ENCODE measurements at places on chromosomes 4 and X.

GRCh38 chr4:22500831-22501714 is 14.8 kb downstream of the ADGRA3 start:
- DNase-seq: no peak

- no peak for DNase-seq
Measured at GRCh38 chrX:7269991-7270390, 122.0 kb upstream of the PUDP start.

DNA sequence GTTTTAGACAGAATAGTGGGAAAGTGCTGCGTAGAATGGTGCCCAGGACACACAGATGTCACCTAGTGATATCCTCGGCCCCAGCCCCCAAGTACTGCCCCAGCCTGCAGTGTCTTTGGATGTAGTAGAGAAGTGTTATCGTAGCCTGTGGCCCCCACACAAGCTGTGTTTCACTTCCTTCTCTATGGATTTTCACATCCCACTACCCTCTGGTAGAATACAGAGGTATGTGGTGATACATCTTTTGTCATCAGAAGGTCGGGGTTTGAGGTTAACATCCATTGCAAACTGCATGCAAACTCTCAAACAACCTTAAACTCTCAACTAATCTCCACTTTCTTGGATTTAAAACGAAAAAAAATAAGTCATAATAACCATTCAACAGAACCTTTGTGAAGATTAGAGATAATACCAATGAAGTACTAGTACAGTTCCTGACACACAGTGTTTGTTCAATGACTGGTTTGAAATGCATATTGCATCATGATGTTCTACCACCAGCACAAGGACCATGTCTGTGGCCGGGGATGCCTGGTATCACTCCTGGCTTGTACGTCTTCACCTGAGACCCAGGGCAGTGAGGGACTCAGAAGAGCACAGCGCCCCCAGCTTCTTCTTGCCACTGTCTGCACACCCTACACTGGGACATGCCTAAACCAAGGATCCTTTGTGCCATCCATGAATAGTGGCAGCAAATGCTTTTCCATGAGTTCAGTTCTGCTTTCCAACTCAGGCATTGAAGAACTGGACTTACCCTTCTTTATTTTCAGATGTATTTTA is 267.3 kb downstream of the DCTD start:
- no peak for DNase-seq

- DNase-seq: no peak
Measured at GRCh38 chr4:145533001-145533400, 51.3 kb downstream of the SMAD1 start.

DNA sequence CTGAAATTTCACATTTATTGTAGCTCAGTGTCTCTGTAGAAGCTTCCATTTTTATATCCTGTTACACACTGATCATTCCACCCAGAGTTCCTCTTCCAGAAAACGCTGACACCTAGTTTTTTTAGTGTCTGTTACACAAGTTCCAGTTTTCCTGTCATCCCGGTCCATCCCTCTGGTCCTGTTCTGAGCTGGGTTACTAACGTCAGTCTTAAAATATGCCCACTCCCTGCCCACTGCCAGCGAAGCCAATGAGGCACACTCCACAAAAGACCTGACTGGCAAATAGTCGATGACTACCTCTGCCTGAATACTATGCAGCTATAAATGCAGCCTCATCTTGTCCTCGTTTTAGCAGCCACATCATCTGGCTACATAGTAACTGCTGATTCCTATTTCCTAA is 30.9 kb upstream of the DDX3X start:
- DNase-seq: no peak

DNA sequence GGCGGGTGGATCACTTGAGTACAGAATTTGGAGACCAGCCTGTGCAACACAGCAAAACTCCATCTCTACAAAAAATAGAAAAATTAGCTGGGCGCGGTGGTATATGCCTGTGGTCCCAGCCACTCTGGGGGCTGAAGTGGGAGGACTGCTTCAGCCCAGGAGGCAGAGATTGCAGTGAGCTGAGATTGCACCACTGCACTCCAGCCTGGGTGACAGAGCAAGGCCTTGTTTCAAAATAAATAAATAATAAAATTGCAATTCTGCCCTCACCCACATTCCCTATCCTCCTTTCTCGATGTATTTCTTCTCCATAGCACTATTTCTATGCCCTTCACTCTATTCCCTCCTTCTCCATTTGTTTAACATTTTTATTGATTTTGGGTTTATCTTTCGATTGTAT is 8.7 kb upstream of the SLAIN2 start:
- no peak for DNase-seq

DNA sequence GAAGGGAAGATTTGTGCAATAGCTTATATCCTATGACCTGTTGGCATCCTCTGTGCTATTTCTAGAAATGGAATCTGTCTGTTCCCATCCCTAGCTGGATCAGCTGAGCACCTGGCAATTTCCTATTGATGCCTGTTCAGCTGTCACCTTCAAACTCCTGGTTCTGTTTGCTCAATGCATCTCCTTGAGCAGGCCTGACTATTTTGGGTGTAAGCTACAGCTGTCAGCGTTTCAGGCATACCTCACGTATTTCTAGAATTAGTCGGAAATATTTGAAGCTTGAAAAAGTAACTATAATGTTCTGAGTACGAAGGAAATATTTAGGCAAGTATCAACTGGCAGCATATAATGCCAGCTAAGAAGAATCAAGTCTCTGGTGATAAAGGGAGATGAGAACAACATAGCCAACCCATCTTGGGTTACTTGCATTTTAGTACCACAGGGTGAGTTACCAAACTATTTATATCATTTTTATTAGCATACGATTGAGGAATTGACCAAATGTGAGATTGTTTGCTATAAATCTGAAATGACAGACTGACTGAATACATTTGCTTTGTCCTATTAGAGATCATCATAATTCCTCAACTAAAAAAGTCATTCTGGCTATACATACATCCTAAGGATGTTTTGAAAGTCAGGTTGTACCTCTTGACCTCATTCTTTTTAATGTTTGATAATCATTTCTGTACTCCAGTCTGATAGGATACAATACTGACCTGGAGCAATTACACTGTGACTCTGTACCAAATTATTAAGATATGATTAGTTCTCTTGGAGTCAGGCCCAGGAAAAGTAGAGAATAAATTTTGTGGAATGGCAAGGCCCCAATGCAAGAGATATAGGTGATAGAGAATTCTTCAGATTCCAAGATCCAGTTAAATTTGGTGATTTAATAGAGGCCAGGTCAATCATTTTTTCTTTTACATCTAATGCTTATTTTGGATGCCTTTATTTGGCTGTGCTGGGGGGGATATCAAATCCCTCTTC is 36.4 kb upstream of the PLAC1 start:
- DNase-seq: no peak

- no peak for DNase-seq
Measured at GRCh38 chr4:79413886-79414285, 5.9 kb upstream of the GK2 start.

DNA sequence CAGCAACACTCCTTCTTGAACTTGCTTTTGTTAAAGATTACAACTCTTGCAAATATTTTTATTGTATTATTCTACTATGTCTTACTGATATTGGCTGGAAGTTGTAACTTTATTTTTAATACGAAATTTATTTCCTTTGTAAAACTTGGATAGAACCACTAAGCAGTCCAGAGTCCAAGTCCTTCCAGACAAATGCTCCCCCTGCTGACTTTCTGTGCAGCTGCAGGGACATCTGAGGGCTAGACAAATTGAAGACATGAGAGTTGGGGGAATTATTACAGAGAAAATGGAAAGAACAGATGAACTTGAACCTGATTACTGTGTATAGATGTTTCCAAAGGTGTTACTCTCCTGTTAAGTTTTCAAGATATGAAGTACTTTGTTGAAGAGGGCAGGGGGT is 238.8 kb downstream of the GRIA3 start:
- DNase-seq: peak; percentile 31

DNA sequence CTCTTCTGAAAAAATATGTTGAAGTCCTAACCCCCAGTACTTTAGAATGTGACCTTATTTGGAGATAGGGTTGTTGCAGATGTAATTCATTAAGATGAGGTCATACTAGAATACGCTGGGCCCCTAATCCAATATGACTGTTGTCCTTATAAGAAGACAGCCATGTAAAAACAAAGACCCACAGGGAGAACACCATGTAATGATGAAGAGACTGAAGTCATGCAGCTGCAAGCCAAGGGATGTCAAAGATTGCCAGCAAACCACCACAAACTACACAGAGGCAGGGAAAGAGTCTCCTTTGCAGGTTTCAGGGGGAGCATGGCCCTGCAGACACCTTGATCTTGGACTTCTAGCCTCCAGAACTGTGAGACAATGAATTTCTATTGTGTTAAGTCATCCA is 37.4 kb downstream of the CXorf58 start:
- DNase-seq: no peak

GRCh38 chr4:53186714-53187358 is 179.0 kb downstream of the SCFD2 start:
- no peak for DNase-seq

DNA sequence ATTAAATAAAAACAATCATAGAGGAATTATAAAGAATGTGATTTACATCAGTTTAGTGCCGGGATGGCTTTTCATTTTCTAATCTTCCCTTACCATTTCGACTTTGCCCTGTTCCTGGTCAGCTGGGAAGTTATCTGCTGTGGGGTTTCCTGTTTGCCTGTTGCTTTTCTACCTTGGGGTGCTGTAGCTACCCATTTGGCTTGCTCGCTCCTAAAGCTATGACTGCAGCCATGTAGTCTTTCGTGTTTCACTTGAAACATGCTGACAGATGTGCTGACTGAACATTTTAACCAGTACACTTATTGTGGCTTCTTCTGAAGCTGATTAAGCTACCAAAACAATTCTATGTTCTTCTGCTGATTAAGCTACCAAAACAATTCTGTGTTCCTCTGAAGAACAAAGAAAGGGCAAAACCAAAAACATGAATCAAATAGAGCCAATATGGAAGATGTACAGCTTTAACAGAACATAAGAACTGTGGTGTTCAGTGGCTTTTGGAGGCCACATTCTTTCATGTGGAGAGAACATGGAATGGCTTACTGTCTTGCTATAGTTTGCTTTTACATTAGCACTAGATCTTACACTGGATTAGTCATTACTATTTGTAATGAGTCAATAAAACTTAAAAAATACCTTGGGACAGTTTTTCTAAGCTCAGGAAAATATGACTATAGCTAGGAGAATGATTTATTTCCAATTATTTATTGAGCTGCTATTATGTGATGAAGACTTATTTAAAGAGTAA is 440.4 kb downstream of the SPRY1 start:
- DNase-seq: no peak

DNA sequence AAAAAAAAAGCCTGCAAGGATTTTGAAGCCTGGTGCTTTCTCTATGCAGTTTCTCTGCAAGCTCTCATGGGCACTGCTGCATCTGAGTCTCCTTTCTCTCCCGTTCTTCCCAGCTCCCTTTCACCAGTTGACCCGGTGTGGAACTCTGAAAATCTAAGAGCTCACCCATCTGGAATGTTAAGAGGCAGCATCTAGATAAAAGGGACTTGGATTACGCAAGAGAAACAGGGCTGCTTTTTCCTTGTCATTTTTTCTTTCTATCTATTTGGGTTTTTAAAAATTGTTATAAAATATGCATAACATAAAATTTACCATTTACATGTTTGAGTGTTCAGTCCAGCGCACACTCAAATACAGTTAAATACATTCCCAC is 95.2 kb upstream of the RPS6KA3 start:
- DNase-seq: no peak

DNA sequence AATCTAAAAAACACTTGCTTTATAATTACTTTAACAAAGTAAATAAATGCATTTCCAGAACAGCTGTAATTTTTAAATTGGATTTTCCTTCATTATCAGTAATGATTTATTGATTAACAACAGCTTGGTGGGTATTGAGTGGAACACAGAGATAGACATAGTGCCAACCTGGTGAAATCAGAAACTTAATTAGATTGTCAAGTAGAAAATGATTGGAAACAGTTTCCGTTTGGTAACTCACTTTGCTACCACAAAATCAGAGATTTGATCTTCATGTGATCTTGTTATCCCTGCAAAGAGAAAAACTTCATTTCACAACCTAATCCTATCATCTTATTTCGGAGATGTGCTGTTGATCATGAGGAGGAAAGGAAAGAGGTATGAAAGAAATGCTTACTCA is 70.8 kb downstream of the CAPN6 start:
- DNase-seq: no peak

GRCh38 chr4:86452924-86453531 is 93.2 kb upstream of the MAPK10 start:
- DNase-seq: peak; percentile 18

- peak; percentile 88 for DNase-seq
Measured at GRCh38 chr4:5003372-5003857, 15.8 kb downstream of the CYTL1 start.

DNA sequence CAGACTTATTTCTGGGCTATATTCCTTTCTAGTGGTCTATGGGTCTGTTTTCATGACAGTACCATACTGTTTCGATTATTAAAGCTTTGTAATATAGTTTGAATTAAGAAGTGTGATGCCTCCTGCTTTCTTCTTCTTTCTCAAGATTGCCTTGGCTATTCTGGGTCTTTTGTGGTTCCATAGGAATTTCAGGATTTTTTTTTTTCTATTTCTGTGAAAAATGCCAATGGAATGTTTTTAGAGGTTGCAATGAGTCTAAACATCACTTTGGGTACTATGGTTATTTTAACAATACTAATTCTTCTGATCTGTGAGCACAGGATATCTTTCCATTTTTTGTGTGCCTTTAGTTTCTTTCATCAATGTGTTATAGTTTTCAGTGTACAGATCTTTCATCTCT is 204.3 kb upstream of the HCCS start:
- no peak for DNase-seq

DNA sequence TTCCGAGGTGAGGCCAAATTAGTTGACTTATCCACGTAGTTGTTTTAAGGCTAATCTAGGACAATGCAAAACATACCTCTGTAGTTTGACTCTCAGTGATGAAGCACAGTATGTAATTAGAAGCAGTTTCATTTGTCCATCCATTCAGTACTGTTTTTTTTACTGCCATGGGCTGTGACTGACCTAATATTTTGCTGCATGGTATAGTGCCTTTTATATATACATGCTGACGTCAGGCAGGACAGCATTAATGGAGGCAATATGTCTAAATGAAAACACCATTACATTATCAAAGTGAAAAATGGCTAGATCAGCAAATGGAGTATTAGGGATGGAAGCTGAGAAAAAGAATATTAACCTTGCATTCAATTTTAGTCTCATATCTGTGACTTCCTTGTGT is 66.9 kb downstream of the MFAP3L start:
- no peak for DNase-seq

DNA sequence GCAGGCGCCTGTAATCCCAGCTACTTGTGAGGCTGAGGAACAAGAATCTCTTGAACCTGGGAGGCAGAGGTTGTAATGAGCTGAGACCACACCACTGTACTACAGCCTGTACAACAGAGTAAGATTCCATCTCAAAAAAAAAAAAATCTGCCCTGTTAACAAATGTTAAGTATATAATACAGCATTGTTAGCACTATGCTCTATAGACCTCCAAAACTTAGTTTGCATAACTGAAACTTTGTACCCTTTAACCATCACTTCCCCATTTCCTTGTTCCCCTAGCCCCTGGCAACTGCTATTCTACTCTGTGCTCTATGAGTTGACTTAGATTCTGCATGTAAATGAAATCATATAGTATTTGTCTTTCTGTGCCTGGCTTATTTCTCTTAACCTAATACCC is 76.7 kb downstream of the TAB3 start:
- DNase-seq: peak; percentile 24

GRCh38 chr4:6264225-6264540 is 5.5 kb upstream of the WFS1 start:
- peak; percentile 36 for DNase-seq

Data from KBM-7 (cell line).